Suprapubic skin (tissue), 4 donors: ENCODE measurements at places on chromosomes 16 and 17. TPM values are rescaled to one million over a fixed set of nuclear protein-coding genes. Genes with fewer than 3 reads are reported as not detected.

Gene WFDC1
- total RNA-seq = 0.49 TPM

Gene DNAI2
- total RNA-seq = not detected

Gene HOXB6
- total RNA-seq = not detected

DNA sequence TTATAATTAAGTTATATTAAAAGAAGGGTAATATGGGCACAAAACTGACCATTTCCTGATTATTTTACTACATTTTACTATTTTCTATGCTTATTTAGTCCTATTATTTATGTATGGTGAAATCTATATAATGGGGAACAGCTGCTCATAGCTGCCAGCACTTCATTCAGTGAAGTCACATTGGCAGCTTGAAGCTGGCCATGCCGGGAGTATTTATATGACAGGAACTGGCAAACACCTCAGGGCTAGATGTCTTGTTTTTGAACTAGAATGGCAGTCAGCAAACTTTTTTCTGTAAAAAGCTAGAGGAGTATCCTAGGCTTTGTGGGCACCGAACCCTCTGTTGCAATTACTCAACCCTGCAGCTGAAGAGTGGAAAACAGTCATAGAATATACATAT, 104.1 kb downstream of the CDH13 start:
- H3K27ac ChIP-seq = no peak overlapping the region
- H3K27me3 ChIP-seq = no peaks in the 10 kb centered on the region
- H3K4me3 ChIP-seq = no peak overlapping the region
- H3K4me1 ChIP-seq = no peaks in the 10 kb centered on the region
- no peaks in the 10 kb centered on the region for H3K36me3 ChIP-seq

DNA sequence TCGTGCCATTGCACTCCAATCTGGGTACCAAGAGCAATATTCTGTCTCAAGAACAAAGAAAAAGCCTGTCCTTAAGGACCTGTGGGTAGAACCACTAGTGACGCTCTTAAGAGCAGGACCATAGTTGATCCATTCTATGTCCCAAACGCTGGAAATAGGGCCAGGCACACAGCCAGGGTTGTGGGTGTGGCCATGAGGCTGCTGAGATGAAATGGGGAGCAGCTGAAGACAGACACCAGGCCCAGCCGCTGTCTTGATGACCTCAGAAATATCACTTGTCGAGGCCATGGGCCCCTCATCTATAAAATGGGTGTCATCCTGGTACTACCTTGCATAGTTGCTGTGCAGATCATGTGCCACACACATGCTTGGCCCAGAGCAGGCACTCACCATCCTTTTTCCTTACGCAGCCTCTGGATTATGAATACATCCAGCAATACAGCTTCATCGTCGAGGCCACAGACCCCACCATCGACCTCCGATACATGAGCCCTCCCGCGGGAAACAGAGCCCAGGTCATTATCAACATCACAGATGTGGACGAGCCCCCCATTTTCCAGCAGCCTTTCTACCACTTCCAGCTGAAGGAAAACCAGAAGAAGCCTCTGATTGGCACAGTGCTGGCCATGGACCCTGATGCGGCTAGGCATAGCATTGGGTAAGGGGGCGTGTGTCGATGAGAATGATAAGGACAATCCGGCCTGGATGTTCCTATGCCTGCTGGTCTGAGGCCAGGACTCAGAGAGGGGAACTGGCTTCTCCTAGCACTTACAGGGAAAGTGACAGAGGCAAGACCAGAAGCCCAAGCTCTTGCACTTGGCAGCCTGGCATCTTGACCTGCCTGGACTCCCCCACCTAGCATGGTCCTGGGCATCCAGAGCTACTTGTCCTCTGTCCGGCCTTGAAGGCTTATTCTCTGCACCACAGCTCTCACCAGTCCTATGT, 25.5 kb downstream of the CDH5 start:
- no peaks in the 10 kb centered on the region for H3K27me3 ChIP-seq
- no peak overlapping the region for H3K4me3 ChIP-seq

Gene GNGT2
- total RNA-seq = not detected
